Glutamatergic neuron (in vitro differentiated cells): ENCODE measurements at places on chromosomes 1 and 21. TPM values are rescaled to one million over a fixed set of nuclear protein-coding genes. Genes with fewer than 3 reads are reported as not detected.

DNA sequence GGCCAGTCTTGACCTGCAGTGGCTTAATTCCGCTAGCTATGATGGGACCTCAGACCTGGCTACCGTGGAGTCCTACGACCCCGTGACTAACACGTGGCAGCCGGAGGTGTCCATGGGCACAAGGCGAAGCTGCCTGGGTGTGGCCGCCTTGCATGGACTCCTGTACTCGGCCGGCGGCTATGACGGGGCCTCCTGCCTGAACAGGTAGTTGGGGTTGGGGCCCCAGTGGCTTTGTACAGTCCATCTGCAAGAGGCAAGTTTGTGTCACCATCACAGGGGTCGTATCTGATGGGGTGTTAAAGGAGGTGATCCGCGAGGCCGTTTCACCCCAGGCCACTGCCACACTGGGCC, 2.9 kb downstream of the KLHL17 start:
- no peaks in the 10 kb centered on the region for H3K36me3 ChIP-seq
- no peak overlapping the region for H3K27ac ChIP-seq
- H3K4me1 ChIP-seq: peaks cover 4% of the 10 kb centered on the region

DNA sequence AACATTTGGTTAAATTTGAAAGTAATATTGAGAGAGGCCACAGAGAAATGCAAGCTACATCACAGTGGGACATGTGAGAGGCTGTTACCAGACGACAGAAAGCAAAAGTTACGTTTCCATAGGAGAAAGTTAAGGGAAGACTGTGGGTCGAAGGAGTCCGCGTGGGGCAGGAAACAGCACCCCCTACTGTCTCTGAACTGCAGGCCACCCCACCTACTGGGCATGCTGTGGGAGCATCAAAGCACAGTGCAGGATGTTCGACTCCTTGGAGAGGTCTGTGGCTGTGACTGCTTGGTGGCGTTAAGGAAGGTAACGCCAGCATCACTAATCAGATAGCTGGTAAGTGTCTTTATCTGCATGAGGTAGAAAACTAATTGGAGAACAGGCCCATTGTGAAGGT, 123.9 kb downstream of the PTBP2 start:
- peaks cover 5% of the 10 kb centered on the region for H3K27me3 ChIP-seq
- peak; percentile 40 for DNase-seq

GRCh38 chr1:35637401-35637809, 3.9 kb downstream of the PSMB2 start:
- peaks cover 14% of the 10 kb centered on the region for H3K4me1 ChIP-seq
- H3K27me3 ChIP-seq: peaks cover 8% of the 10 kb centered on the region

DNA sequence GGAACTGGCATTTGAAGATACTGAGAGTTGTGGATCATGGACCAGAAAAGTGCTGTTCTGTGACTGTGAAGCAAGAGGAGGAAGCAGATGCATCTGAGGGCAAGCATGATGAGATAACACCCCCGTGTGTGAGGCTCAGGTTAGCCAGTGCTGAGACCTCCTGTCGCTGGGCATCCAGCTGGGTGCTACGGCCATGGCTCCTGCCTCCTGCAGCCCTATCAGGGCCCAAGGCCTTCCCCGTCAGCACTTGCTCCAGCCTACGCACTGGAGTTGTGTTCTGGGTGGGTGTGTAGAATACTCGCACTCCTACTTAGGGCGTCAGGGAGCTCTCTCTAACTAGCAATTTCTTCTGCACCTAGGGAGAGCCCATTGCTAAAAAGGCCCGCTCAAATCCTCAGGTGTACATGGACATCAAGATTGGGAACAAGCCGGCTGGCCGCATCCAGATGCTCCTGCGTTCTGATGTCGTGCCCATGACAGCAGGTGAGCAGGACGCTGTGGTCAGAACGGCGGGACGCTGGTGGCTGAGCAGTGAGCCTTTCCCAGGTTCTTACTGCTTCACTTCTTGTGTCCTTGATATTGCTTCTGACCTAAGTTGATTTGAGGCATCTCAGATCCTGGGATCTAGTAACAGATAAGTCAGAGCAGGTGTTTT, 6.5 kb downstream of the PPIE start:
- peaks cover 6% of the 10 kb centered on the region for H3K36me3 ChIP-seq
- no peaks in the 10 kb centered on the region for H3K4me1 ChIP-seq
- DNase-seq: no peak
- H3K27me3 ChIP-seq: peaks cover 3% of the 10 kb centered on the region

GRCh38 chr21:40257342-40257741, 390.1 kb downstream of the PCP4 start:
- DNase-seq: no peak
- H3K4me3 ChIP-seq: no peak overlapping the region
- H3K27ac ChIP-seq: no peak overlapping the region
- peaks cover 2% of the 10 kb centered on the region for H3K4me1 ChIP-seq
- no peaks in the 10 kb centered on the region for H3K36me3 ChIP-seq

DNA sequence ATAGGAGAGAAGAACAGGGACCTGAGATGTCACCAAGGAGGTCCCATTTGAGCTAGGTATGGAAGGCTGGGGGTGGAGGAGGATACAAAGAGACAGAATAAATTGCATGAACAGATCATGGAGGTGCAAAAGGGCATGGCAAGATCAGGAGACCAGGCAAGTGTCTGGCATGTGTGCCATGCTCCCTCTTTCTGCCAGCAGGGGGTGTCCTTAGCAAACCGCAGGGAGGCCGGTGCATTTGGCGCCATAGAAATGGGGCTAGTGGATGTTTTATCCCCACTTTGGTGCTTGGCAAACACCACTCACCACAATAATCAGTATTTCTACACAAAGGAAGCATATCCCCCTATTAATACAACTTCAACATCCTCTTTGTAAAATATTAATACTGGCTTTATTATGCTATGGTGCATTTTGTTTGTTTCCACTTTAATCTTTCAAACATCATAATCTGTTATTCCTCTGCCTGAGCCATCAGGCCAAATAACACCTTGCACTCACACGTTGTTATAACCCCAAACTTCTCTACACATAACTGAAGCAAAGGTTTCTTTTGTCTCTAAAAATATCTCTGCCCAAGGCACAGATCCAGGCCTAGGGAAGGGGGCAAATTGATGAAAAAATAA, 25.9 kb downstream of the S100A6 start:
- H3K4me3 ChIP-seq: no peak overlapping the region
- peak; percentile 82 for DNase-seq
- peaks cover 13% of the 10 kb centered on the region for H3K27me3 ChIP-seq
- H3K4me1 ChIP-seq: no peaks in the 10 kb centered on the region

GRCh38 chr1:51605961-51606723, 10.8 kb upstream of the OSBPL9 start:
- H3K36me3 ChIP-seq: no peaks in the 10 kb centered on the region
- H3K27me3 ChIP-seq: no peaks in the 10 kb centered on the region
- H3K27ac ChIP-seq: no peak overlapping the region
- DNase-seq: no peak
- no peaks in the 10 kb centered on the region for H3K4me1 ChIP-seq
- H3K4me3 ChIP-seq: no peak overlapping the region

DNA sequence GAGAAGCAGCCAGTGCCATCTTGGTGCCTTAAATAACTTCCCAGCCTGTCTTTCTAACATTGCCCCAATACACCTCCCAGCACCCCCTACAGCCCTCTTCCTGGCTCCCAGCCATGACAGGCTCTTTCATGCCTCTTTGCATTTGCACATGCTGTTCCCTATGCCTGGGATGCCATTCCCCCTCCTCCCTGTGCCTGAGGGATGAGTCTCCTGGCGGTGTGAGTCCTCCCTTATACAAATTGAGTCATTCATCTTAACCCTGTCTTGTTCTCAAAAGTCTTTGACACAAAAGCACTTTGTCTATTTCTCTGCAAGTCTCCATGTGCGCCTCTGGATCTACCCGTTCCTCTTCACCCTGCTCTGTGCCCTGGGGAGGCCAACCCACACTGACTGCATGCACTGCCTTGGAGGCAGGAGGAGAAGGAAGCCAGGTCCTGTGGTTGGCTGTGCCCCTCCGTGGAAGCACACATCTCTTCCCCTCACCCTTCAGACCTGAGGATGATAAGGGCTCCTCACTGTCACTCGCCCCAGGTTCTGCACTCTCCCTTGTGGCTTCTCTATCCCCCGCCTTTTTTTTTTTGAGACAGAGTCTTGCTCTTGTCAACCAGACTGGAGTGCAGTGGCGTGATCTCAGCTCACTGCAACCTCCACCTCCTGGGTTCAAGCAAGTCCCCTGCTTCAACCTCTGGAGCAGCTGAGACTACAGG, 25.1 kb downstream of the CDCP2 start:
- no peak for DNase-seq
- H3K4me1 ChIP-seq: peaks cover 2% of the 10 kb centered on the region
- no peak overlapping the region for H3K4me3 ChIP-seq
- H3K27me3 ChIP-seq: peaks cover 18% of the 10 kb centered on the region
- no peak overlapping the region for H3K27ac ChIP-seq

DNA sequence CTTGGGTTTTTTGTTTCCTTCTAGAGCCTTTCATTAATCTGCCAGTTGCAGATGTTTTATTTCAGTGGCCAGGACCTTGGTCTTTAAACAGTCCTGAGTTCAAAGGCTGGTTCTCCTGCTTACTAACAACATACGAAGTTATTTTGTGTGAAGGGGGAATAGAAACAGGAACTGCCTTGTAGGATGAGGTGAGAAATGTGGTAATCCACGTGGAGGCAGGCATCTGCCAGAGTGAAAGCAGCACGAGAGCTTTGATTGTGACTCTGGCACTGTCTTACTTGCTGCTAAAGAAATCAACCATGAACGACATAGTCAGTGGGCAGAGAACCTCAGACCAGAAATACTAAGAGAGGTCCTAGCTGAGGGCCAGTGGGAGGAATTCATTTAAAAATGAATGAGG, 30.4 kb downstream of the TMEM63A start:
- DNase-seq: no peak
- peaks cover 10% of the 10 kb centered on the region for H3K36me3 ChIP-seq
- H3K27me3 ChIP-seq: peaks cover 7% of the 10 kb centered on the region
- H3K4me3 ChIP-seq: no peak overlapping the region
- no peak overlapping the region for H3K27ac ChIP-seq

- H3K27ac ChIP-seq: no peak overlapping the region
- DNase-seq: no peak
- H3K4me3 ChIP-seq: no peak overlapping the region
- no peaks in the 10 kb centered on the region for H3K36me3 ChIP-seq
- H3K27me3 ChIP-seq: peaks cover 5% of the 10 kb centered on the region
Observed at GRCh38 chr1:54904476-54905048, 17.6 kb upstream of the DHCR24 start.

- H3K36me3 ChIP-seq: peaks cover 28% of the 10 kb centered on the region
- no peaks in the 10 kb centered on the region for H3K27me3 ChIP-seq
- H3K27ac ChIP-seq: no peak overlapping the region
- H3K4me1 ChIP-seq: no peaks in the 10 kb centered on the region
Observed at GRCh38 chr1:236989290-236990051, 14.8 kb downstream of the MT1HL1 start.

DNA sequence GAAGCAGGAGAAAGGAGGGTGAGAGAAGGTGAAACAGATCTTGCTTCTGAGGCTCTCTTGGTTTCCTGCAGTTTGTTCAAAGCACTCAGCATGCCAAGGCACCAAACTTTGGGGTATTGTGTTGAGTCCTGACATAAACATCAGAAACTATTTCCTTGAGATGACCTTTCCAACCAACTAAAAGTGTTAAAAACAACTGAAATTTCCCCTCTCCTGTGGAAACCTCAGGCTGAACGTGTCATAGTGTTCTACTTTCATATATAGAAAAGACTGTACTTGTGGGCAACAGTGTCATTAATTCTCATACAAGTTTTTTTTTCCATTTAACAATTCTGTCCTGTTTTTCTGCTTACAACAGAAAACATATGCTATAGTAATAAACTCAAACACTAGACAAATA, 6.3 kb upstream of the LYST start:
- H3K27me3 ChIP-seq: no peaks in the 10 kb centered on the region
- no peaks in the 10 kb centered on the region for H3K36me3 ChIP-seq
- H3K4me3 ChIP-seq: no peak overlapping the region
- H3K27ac ChIP-seq: no peak overlapping the region

GRCh38 chr1:37149296-37149695, 115.0 kb upstream of the GRIK3 start:
- no peak for DNase-seq
- H3K27me3 ChIP-seq: peaks cover 3% of the 10 kb centered on the region

DNA sequence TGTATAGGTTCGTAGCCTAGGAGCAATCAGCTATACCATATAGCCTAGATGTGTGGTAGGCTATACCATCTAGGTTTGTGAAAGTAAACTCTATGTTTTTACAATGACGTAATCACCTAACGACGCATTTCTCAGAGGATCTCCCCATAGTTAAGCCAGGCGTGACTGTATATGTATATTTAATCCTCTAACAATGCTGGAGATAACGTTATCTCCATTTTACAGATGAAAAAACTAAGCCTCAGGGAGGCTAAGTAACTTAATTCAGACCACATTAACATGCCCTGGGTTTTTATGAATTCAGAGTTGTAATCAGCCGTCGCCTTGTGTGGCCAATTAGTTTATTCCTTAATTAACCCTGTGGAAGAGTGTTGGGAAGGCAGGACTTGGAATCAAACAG, 107.7 kb upstream of the PLXNA2 start:
- no peak for DNase-seq
- H3K4me1 ChIP-seq: peaks cover 39% of the 10 kb centered on the region
- H3K36me3 ChIP-seq: no peaks in the 10 kb centered on the region

GRCh38 chr1:60090655-60091054, 17.1 kb upstream of the C1orf87 start:
- no peak overlapping the region for H3K4me3 ChIP-seq
- H3K27me3 ChIP-seq: no peaks in the 10 kb centered on the region
- no peaks in the 10 kb centered on the region for H3K36me3 ChIP-seq
- peaks cover 14% of the 10 kb centered on the region for H3K4me1 ChIP-seq
- DNase-seq: no peak

DNA sequence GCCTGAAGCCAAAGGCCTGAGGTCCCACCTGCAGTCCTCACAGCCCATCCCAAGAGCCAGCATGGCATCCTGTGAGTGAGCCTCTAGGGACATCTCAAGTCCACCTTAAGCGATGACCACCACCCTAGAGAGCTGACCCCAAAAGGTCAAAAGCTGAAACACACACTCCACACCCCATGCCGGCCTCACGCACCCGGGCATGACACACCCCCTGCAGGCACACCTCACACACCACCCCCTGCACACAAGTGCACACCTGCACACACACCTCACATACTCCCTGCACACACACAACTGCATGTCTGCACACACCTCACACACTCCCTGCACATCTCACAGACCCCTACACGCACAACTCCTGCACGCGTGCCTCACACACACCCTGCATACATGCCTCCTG, 118.7 kb downstream of the NPHP4 start:
- no peak overlapping the region for H3K4me3 ChIP-seq
- H3K4me1 ChIP-seq: peaks cover under 1% of the 10 kb centered on the region
- H3K27ac ChIP-seq: no peak overlapping the region
- H3K27me3 ChIP-seq: peaks cover 9% of the 10 kb centered on the region
- DNase-seq: no peak

The BACE2 gene
- total RNA-seq: not detected

The TSPAN1 gene
- 2.3 TPM for total RNA-seq

The DRAXIN gene
- 111 TPM for total RNA-seq

The ERRFI1 gene
- 11.8 TPM for total RNA-seq

The COA7 gene
- 24.6 TPM for total RNA-seq

The SELP gene
- not detected for total RNA-seq

The TP73 gene
- total RNA-seq: 13.0 TPM

The PHC2 gene
- 287 TPM for total RNA-seq
